Occipital lobe (tissue), 3 donors: ENCODE measurements at places on chromosomes 7 and 10. TPM values are rescaled to one million over a fixed set of nuclear protein-coding genes. Genes with fewer than 3 reads are reported as not detected.

GRCh38 chr10:18968159-18968558 lies 80.4 kb upstream of the MALRD1 start:
- DNase-seq: no peak

DNA sequence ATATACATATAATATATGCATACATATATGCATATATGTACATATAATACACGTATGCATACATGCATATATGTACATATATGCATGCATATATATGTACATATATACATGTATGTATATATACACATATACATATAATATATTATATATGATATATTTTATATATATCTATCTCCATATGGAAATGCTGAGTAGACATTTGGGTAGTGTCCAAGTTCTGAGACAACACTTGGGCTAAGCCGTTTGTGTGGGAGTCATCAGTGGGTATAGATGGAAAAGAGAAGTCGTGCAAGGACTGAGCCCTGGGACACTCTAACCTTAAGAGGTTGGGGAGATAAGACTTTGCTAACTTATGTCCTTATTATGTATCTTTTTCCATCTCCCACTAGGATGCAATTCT lies 165.2 kb upstream of the PODXL start:
- no peak for DNase-seq

- no peak for DNase-seq
Measured at GRCh38 chr7:73932364-73932763, 71.4 kb downstream of the TMEM270 start.

HOXA6 gene
- not detected for total RNA-seq

THNSL1 gene
- total RNA-seq: 17.9 TPM

PNLIPRP2 gene
- total RNA-seq: not detected

SRGN gene
- 24.8 TPM for total RNA-seq

DNA sequence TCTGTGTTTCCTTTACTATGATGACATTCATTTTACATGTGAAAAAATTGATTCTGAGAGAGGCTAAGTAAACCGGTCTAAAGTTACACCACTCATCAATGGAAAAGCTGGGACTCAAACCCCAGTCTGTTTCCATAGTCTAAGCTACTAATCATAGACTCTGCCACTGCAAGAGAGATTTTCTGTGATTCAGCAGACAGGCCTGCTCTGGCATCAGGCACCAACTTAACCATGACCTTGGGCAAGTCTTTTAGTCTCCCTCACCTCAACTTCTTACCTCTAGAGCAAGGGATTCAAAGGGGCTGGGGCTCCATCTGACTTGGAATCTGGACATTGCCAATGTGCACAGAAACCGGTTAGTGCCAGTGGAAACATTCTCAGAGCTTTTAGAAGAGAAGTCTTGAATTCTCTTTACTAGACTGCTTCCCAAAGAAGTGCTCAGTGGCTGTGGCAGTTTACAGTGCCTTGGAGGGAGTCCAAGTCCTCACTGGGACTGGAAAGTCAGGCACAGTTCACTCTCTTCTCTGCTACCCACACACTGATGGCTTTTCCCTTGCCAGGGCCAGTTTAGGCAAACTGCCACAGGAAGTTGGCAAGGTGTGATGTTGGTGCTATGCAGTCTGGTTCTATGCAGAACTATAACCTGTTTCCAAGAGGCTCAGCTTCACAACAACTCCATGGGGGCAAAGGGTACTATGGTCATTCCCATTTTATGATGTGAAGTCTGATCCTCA lies 4.5 kb upstream of the BLNK start:
- DNase-seq: no peak

DNA sequence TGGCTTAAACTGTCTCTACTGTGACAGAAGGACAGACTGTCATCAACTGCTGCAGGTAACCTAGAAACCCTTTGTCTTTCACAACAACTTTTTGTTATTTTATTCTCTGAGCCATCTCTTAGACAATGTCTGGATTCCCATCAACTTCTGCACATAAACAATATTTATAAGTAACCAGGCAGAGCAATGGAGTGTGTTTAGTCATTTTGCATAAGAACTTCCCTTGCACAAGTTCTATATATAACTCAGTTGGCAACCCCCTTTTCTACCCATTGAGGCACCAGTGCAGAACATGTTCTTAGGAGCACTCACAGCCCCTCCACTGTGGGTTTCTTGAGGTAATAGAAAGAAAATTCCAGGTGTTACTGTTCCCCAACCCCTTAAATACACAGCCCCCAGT lies 65.0 kb upstream of the IL6 start:
- DNase-seq: no peak

DNA sequence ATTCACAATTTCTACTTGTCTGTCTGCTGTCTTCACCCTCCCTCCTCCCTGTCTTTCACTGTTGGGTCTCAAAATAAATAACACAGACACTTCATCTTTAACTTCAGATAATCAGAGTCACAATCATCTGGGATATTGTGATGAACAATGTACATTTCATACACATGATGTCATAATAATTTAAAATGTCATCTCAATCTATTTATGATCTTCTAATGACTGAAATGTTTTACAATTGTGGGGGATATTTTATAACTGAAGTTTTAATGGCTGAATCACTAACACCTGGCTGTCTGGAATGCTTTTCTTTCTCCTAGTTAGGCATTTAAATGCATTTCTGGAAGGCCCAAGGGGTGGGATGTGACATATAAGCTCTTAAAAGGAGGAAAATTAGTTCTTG lies 859.8 kb downstream of the LRMDA start:
- DNase-seq: no peak

ABCB1 gene
- total RNA-seq: 14.7 TPM

KMT2C gene
- 77.7 TPM for total RNA-seq

GRCh38 chr7:75962607-75963380 lies 31.6 kb downstream of the TMEM120A start:
- no peak for DNase-seq

DNA sequence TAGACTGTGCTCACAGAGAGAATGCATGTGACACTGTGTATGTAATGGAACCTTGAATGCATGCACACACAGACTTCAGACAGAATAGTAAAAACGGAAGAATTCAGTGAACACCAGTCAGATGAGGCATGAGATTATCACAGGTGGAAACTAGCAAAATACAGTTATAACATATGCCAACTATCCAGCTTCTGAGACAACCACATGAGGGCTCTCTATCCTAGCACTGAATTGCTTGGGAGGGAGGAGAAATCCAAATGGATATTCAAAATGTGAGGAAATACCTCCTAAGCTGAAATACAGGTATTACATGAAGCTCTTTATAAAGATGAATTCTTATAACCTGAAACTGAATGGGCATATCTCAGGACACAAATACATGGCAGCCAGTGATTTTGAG lies 30.6 kb downstream of the GARS1 start:
- DNase-seq: no peak

DNA sequence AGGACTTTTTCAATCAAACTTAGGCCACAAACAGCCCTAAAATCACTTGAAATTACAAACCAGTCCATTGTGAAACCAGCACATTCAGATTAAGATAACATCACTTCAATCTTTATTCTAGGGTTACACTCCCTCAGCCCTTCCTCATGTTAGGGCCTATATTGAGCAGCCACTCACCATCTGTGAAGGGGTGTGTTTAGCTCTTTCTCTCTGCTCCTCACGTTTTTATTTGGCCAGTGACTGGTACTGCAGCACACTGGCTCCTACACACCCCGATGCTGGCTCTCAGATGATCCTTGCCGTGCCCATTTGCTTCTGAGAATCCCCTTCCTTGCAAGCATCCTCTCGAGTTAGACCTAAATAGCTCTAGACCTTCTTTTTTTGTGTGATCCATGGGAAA lies 604.5 kb downstream of the INHBA start:
- no peak for DNase-seq

GRCh38 chr7:100893318-100893895 lies 2.3 kb downstream of the ACHE start:
- DNase-seq: no peak

- DNase-seq: no peak
Measured at GRCh38 chr7:131924857-131925256, 368.4 kb upstream of the PODXL start.

- no peak for DNase-seq
Measured at GRCh38 chr7:100720671-100721504, 620 bp downstream of the EPO start.

CLRN3 gene
- 0.62 TPM for total RNA-seq
